ENCODE measurements at places on chromosomes 13 and 19.

GRCh38 chr19:47232422-47233211, 1.6 kb upstream of the BBC3 start:
- DNase-seq: no peak

- no peak for DNase-seq
Measured at GRCh38 chr13:92843549-92843948, 383.1 kb upstream of the GPC6 start.

DNA sequence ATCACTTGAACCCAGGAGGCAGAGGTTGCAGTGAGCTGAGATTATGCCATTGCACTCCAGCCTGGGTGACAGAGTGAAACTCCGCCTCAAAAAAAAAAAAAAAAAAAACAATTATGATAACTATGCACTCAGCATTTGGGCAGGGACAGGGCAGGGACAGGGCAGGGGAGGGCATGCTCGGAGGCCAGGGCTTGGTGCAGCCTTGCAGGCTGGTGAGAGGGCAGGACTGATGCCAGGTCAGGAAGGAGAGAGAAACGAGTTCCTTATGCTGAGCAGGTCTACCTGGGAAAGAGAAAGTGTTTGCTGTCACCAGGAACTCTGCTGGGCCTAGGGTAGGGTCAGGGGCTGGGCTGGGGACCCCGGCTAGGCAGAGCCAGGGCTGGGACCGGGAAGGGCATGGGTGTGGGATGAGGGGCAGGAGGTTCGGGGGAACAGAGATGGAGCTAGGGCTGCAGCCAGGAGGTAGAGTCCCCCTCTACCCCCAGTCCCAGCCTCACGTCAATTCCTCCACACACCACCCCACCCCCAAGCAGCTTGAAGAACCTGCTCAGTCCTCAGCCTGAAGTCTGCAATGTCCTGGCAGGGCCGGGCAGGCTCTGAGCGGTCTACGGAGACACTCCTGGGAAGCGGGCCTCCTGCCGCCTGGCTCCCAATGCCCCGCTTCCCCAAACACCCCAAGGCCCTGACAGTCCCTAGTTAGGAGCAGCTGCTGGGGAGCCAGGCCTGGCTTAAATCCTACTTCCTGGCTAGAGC, 2.8 kb downstream of the FXYD3 start:
- DNase-seq: no peak

DNA sequence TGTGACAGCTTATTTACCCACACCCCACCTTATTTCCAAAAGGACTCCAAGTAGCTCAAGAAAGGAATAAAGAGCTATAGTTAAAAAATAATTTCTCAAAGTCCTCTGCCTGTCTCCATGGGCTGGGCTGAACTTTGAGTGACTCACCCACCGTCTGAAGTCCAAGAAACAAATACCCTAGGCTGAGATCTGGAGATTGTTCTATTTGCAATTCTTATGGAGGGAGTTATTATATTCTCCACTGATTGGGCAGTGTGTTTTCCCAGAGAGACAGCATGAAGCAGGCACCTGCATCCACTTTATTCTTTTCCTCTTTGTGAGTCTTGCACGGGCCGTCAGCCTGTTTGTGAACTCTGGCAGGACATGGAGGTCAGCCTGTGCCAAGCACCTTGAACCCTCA, 63.2 kb downstream of the SHISA2 start:
- no peak for DNase-seq

DNA sequence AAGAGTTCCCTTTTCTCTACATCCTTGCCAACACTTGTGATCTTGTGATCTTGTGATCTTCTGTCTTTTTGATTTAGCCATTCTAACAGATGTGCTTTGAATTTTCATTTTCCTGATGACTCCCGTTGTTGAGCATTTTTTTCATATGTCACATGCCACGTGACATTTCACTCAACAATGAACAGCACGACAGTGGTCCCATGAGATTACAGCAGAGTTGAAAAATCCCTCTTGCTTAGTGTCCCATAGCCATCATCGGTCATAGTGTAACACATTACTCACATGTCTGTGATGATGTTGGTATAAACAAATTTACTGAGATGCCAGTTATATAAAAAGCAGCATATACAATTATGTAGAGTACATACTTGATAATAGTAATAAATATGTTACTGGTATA, 256.1 kb upstream of the OBI1 start:
- no peak for DNase-seq

- DNase-seq: no peak
Measured at GRCh38 chr19:7743425-7743841, 3.9 kb downstream of the CD209 start.

DNA sequence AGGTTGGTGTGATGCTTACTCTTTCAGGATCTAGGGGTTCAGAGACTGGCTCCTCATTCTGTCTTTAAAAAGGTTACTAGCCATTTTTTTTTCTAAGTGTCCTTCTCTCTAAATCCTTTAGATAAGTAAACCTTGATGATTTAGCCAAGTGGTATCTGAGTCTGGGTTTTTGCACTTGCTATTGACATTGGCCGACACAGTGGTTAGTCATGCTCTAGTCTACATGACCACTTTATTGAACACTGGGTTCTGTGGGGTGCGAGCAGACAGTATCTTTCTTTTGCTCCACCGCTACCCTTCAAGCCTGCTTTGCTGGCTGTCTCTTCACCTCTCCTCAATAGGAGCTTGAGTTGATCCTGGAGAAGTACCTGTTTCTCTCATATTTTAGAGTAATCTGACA, 6.2 kb upstream of the NUP58 start:
- DNase-seq: no peak

- DNase-seq: no peak
Measured at GRCh38 chr19:46639358-46640182, 3.6 kb upstream of the GNG8 start.

DNA sequence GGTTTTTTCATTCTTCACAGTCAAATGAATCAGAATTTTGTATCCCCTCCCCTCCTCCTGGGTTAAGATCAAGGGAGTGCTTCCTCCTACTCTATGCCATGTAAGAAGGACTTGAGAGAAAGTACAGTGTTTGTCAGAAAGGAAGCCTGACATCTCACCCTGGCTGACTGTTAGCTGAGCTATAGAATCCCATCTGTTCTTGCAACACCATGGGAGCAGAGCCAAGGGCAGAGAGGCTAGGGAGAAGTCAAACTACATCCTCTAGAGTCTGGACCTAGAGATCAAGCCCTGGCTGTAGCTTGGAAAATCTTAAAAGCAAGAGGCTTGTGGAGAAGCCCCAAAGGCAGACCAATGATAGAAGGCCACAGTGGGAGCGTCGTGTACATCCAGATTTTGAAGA, 145.9 kb downstream of the OLFM4 start:
- no peak for DNase-seq

GRCh38 chr13:58531614-58532013, 900.1 kb downstream of the PCDH17 start:
- no peak for DNase-seq

- DNase-seq: no peak
Measured at GRCh38 chr19:31073485-31074198, 275.6 kb downstream of the TSHZ3 start.

- no peak for DNase-seq
Measured at GRCh38 chr13:65387743-65388347, 1842.3 kb downstream of the PCDH9 start.

GRCh38 chr13:113114511-113115362, 7.9 kb upstream of the F10 start:
- no peak for DNase-seq

- DNase-seq: no peak
Measured at GRCh38 chr13:99371956-99372355, 64.8 kb upstream of the GPR183 start.

DNA sequence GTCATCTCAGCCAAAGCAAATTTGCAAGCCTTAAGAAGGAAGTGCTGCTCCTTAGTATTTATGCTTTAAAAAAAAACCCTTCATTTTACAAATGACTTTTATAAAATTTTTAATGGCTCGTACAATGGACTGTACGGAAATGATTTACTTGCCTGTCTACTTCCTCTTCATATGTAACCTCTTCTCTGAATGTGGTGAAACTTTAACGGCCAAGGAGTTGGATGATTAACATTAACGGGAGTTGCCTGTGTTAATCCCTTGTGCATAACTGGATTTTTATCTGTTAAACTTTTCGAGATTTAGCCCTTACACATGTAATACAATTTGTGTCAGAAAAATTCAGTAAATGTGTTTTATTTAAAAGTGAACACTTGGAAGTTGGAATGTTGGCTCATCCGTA, 429.4 kb downstream of the TBC1D4 start:
- DNase-seq: no peak

- DNase-seq: no peak
Measured at GRCh38 chr13:77595166-77595810, 59.8 kb downstream of the SCEL start.

GRCh38 chr13:28045861-28046260, 54.5 kb downstream of the FLT3 start:
- DNase-seq: no peak

- no peak for DNase-seq
Measured at GRCh38 chr13:99125326-99125915, 75.2 kb upstream of the UBAC2 start.

- no peak for DNase-seq
Measured at GRCh38 chr19:15303105-15303780, 29.1 kb downstream of the BRD4 start.

- no peak for DNase-seq
Measured at GRCh38 chr13:51495316-51495715, 42.5 kb upstream of the INTS6 start.

DNA sequence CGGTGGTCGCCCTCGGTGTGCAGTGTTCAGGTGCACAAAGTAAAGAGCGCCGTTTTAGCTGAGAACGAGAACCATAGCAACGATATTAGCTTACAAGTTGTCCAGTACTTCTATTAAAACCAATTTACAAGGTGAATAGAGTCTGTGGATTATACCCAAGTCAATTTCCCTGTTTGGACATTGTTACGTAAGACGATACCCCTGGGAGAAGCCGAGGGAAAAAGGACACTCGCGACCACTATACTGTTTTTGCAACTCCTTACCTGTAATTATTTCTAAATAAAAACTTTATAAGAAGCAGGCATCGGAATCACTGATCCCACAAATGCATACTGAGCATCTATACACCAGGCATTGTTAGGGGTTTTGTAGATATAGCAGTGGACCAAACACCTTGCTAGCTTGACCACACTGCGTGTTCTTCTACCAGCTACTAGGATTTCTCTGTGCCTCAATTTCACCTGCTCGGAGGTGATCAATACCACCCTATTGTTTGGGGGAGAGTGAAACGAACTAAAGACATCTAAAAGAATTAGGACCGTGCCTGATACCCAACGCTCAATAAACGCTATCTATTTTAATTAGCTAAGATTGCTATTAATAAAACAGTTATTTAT, 488 bp upstream of the EEF2 start:
- DNase-seq: no peak

GRCh38 chr19:12791345-12792050, at the start of gene JUNB:
JUNB (plus strand) TSS chr19:12791486; CDS start chr19:12791772, 286 bp downstream.
- no peak for DNase-seq

GRCh38 chr13:29532116-29532515, 63.4 kb downstream of the SLC7A1 start:
- no peak for DNase-seq

GRCh38 chr13:109135018-109135417, 505.6 kb downstream of the MYO16 start:
- no peak for DNase-seq

DNA sequence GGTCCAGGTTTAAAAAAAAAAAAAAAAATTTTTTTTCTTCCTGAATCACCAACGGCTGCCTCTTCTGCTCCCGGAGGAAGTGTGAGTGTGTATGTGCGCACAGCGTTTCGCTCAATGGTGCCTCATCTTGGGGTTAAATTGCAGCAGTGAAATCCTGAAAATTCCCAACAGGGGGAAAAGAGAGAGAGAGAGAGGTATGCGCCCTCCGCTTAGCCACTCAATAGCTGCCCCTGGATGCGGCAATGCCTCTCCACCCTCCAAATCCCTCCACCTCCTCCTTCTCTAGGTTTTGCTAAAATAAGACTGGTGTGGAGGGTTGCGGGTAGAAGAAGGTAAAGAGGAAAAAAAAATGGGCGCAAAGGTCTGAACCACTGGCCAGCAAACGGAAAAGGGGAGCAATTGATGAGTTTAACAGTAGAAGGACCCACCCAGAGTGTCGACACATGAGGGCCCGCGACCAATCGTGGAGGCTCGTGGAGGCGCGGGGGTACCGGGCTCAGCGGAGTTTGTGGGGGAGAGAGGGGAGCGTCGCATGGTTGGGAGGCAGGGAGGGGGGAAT, 853 bp upstream of the CACNA1A start:
- no peak for DNase-seq

DNA sequence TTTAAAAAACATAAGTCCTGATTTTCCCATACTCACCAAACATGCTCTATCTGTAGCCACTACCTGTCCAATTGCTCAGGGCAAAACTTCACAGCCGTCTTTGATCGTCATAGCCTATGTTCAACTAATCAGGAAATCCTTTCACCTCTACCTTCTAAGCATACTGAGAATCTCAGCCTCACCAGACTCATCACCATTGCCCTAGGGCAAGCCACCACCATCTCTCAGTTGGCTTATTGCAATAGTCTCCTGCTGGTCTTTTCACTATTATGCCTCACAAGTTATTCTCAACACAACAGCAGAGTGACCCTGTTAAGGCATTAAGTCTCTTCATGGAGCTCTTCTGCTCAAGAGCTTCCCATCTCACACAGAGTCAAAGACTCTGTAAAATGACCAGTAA, 260.4 kb upstream of the MAB21L1 start:
- no peak for DNase-seq

GRCh38 chr13:53201454-53202225, 173.0 kb downstream of the OLFM4 start:
- DNase-seq: no peak

GRCh38 chr13:99737481-99738245, 233.9 kb downstream of the ZIC5 start:
- no peak for DNase-seq
